ENCODE measurements at places on chromosomes 1 and 21.

DNA sequence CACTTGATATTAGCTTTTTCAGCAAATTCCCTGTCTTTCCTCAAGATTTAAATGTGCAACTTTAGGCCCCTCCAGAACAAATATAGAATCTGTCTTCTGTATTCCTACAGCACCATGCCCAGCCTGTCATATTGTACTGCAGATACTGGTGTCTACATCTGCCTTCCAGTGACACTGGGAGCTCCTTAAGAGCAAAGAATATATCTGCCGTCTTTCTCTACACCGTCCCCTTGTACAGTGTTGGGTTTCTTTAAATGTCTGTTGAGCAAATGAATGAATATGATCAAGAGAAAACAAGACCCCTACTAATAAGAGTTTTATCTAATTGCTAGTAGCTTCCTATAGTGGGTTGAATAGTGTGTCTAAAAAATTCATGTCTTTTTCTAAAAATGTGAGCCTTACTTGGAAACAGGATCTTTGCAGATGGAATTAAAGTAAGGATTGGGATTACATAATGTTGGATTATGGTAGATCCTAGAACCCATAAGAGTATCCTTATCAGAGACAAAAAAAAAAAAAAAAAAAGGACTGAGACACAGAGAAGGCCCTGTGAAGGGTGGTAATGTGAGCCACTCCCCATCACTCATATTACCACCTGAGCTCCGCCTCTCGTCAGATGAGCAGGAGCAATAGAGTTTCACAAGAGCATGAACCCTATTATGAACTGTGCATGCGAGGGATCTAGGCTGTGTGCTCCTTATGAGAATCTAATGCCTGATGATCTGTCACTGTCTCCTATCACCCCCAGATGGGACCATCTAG lies 128.6 kb downstream of the FAF1 start:
- no peak for DNase-seq

- DNase-seq = no peak
Observed at GRCh38 chr1:65174585-65174984, 26.6 kb downstream of the AK4 start.

- no peak for DNase-seq
Observed at GRCh38 chr1:64981601-64982533, 15.5 kb upstream of the JAK1 start.

DNA sequence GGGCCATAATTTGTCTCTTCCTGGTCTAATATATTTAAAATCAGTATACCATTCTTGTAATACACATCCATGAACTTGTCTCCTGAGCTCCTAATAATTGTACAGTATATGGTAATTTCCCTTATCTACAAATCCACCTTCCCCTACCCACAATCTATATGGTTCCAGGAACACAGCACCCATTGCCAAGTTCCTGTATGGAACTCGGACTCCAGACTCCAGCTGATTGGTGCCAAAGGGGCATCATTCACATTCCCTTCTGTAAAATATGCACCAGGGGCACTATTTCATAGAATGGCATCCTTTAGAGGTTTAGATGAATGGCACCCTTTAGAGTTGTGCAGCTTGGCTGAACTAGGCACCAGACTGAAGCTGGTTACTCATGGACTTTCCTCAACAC lies 58.8 kb upstream of the ZSWIM5 start:
- no peak for DNase-seq

- DNase-seq = no peak
Observed at GRCh38 chr21:17454315-17455027, 58.4 kb upstream of the CXADR start.

GRCh38 chr1:6207921-6208320 lies 2.0 kb downstream of the RNF207 start:
- no peak for DNase-seq

- no peak for DNase-seq
Observed at GRCh38 chr21:44049606-44050005, 37.5 kb downstream of the TRAPPC10 start.

DNA sequence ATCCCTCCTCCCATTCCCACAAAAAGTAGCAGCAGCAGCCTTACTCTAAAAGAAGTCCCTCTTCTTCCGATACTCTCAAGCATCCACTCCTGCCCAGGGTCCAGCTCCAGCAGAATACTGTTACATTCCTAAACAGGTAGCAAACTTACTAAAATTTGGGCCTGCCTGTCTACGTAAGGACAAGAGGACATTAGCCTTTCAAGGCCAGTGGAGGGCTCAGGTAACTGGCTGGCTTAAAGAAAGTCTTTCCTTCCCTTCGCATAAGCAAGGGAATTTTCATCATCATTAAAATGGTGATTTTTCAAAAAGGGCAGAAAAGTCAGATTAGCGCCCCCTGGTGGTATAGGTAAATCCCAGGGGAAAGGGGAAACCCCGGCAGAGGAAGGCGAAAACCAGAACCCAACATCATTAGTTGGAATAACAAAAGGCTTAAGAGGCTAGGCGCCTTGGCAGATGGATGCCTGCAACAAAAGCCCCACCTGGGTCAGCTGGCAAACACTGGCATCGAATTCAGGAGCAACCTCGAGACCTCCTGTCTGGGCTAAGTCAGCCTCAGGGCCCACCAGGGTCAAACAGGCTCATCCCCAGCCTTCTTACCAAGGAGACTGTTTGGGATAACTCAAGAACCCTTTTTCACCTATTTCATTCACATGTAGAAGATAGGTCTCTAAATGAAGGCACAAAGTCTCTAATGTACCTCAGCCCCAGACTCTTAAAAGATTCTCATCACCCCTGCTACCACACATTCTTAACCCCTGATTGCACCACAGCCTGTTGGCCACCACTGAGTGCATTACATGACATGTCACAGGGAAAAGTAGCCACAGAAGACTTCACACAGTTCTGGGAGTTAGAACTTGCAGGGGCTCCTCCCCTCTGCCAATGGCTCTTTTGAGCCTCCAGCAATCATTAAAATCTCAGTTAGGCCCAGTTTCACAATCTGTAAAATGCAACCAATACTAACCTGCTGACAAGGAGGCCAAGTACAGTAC lies 36.7 kb downstream of the ERI3 start:
- peak; percentile 70 for DNase-seq

DNA sequence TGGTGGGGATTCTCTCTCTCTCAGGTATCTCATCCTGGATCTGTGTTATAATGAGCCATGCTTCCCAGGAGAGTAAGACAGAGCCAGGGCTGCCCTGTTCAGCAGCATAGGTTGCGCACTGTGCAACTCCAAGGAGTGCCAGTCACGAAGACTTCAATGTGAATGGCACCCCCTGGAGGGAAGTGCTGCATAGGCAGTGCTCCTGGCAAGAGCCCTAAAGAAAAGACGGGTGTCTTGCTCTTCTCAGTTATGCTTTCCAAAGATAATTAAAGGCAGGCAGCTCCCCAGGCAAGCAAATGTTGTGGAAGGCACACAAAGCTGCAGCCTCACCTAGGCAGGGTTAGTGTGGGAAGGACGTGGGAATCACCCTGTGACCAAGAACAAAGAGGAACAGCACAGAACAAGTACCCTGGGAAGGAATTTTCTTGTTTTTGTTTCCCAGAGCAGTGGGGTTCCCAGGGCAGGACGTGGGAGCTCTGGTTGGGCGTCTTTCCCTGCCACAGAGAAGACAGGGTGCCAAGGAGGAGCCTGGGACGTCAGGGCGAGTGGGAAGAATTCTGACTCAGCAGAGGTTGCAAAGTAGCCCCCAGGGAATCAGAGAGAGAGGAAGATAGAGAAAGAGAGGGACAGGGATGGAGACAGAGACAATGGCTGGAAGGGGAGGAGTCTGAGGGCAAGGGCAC lies 120.9 kb downstream of the KCNN3 start:
- no peak for DNase-seq

- DNase-seq = no peak
Observed at GRCh38 chr1:65175171-65176055, 27.4 kb downstream of the AK4 start.

DNA sequence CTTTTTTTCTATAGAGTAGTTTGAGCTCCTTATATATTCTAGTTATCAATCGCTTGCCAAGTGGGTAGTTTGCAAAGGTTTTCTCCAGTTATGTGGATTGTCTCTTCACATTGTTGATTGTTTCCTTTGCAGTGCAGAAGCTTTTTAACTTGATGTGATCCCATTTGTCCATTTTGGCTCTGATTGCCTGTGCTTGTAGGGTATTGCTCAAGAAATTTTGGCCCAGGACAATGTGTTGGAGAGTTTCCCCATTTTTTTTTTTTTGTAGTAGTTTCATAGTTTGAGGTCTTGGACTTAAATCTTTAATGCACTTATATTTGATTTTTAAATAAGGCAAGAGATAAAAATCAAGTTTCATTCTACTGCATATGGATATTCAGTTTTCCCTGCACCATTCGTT lies 774.8 kb upstream of the ADAMTS5 start:
- no peak for DNase-seq

DNA sequence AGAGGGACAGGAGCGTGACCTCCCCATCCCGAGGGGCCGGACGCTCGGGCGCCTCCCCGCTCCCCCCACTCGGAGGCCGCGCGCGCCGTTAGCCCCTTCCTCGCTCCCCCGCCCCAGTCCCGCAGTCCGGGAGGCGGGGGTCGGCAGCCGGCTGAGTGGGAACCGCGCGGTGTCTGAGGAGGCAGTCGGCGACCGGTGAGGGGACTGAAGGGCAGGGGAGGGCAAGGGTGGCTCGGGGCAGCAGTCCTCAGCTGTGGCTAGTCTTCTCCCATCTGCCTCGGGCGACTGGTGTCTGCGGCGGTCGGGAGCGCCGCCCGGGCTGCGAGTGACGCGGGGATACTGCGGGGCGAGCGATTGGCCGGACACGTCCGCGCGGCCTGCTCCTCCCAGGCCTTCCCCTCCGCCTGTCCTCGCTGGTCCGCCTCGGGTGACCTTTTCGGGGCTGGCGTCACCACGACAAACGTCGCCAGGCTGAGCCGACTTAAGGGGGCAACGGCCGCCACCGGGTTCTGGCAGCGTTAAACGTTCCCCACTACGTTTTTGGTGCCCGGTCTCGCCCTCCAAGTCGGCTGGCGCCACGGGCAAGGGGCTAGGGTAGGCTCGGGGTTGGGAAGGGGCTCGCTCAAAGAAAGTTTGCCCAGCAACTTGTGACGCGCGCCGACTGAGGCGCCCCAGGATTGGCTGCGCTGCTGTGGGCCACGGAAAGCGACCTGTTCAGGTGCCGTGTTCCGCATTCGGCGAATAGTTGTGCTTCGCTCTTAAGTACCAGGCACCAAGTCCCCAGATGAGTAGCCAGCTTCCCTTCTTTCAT lies 538 bp downstream of the ZNF672 start:
- peak; percentile 75 for DNase-seq

DNA sequence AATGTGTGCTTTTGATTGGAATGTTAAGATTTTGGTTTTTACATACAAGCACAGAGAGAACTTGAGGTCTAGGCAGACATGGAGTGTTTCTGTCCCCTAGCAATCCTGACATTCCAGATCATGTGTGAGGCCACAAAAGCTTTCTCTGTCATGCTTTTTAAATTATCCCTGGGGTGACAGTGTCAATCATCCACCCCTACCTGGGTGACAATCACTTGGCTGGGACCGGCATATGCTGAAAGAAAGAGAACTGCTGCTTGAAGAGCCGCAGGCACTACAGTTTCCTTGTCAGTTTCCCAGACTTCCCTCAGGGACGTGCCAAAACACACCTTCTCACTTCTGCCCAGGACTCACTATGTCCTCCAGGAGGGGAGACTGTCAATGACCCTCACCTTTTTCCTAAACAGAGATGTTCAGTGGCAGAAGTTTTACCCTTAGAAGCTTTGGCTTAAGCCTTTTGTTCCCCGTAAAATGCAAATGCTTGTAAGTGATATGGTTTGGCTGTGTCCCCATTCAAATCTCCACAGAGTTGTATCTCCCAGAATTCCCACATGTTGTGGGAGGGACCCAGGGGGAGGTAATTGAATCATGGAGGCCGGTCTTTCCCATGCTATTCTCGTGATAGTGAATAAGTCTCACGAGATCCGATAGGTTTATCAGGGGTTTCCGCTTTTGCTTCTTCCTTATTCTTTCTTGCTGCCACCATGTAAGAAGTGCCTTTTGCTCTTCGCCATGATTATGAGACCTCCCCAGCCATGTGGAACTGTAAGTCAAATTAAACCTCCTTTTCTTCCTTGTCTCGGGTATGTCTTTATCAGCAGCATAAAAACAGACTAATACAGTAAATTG lies 217.4 kb downstream of the FGGY start:
- DNase-seq = no peak

- DNase-seq = no peak
Observed at GRCh38 chr1:230661976-230662375, 19.7 kb downstream of the COG2 start.
